ENCODE measurements at places on chromosomes 6 and 20.

DNA sequence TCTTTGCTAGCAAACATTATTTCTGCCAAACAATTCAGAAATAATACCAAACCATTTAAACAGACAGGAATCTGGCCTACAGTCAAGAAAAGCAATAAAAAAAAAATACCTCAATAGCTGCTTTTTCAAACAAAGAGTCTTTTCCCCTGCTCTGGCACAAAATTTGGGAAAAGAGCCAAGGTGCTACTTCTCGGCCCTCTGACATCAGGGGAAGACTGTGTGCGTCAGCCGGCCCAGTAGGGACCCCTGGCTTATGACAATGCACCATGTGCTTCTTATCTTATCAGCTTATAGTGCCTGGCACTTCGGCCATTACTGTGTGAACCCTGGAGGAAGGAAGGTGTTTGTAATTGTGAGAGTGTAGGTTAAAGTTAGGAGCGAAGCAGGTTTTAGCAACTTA, 89.4 kb downstream of the PDE10A start:
- no peak for DNase-seq

GRCh38 chr6:166850677-166851076, 105.7 kb downstream of the RNASET2 start:
- no peak for DNase-seq

DNA sequence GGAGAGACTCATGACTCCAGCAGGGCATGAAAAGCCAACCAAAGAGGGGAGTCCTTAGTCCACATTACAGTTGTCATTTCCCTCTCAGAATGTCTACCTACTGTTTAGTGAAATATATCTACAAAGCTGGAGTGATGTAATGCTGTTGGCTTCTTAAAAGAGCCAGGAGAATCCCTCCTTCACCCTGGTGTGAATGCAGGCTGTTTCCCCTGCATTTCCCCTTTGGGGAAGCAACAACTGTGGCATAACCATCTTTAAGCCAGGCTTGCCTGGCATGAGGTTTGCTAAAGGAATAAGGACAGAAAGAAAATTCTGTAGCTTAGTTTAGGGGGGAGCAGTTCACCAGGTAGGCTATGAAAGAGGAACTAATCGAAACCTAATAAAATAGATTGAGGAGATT, 129.5 kb downstream of the CRYBG1 start:
- DNase-seq, result no peak

DNA sequence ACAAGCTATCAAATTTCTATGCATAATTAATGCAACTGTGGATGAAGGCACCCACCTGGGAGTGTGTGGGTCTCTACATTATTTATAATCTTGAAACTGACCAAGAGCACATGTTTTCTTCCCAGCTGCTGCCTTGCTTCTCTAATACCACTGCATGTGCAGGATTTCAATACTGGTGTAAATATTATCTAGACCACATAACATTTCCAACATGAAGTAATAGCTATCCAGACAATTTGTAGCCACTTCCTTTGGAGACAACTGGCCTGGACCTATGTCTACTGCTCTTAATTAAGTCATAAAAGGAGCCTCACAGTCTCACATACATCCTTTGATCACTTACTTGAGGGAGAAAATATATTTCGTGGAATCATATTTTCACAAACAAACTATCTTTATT, 180.7 kb downstream of the HIVEP2 start:
- no peak for DNase-seq

DNA sequence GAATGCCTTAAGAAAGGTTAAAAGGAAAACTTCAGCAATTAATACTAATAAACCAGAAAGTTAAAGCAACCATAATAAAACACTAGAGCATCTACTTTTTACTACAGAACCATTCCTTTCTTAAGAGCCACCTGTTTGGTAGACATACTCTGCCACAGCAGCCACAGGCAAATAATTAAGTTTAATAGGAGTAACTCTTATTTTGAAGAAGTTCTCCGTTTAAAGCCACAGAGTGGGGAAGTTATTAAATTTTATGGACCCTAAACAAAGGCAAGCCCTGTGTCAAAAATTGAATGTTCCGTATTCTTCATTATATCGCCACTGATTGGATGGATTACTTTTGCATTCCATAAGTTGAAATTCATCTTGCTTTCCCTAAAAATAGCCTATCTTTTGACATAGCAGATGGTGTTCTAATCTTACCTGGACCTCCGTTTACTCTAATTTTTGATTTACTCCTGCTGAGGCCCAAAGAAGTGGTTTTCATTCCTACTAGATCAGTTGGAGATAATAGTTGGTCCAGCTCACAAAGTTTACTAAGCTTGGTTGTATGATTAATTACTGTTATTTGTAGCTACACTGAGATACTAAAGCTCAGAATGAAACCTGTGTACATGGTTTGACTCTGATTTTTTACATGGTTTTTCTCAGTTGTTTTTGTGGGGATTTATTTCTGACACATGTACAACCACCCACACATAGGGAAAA, 140.4 kb upstream of the SUPT3H start:
- DNase-seq, result no peak

DNA sequence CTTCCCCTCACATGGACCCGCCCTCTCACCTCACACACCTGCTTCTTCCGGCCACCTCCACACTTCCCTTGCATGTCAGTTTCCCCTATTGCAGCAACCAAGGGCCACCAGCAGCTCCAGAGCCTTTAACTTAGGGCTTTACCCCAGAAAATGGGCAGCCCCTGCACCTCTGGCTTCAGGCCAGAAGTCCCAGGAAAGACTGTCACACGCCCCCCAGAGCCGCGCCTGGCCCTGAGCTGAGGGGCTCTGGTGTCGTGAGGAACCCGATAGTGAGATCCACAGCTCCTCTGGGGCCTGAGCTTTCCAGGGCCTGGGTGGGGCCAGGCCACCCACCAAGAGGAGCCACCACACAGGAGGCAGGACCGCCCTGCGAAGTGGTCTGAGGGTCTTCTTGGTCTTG, 182.4 kb downstream of the DLL1 start:
- no peak for DNase-seq

DNA sequence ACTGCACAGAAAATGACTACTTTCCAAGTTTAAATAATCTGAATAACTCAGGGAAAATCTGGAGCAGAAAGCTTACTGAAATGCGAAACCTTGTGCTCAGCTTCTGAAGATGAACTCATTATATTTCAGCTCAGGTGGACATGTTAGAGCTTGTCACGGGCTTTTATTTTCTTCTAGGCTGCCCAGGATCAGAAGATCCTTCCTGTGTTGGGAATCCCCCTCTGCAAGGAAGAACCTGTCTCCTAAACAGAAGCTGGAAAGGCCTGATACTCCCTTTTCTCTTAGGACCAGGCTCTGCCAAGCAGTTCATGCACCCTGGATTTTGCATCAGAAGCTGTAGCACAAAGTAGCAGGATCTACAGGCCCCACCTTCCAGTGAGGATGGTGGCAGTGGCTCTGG, 5.1 kb upstream of the SLC2A12 start:
- DNase-seq, result no peak

GRCh38 chr6:53858913-53859312, 64.1 kb downstream of the LRRC1 start:
- DNase-seq, result no peak

- DNase-seq, result no peak
These were observed 116.0 kb downstream of the LRRC1 start for GRCh38 chr6:53910834-53911233.

DNA sequence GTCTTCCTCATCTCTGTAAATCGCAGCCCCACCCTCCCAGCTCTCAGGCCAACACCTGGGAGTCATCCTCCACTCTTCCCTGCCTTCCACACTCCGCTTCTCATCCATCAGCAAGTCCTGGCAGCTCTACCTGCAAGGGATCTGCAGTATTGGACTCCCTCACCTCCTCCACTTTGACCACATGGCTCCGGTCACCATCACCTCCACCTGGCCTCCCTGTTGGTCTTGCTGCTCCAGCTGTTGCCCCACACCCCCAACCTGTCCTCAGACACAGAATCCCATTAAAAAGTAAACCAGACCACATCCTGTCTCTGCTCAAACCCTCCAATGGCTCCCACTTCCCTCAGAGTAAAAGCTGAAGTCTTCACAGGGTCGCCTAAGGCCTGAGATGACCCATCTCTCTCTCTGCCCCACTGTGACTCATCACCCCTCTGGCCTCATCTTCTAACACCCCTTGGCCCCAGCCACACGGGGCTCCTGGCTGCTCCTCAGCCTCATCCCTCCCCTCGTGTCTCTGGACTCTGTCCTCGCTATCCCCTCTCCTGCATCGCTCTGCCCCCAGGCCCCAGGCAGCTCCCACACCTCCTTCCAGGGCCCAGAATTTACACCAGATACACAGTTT, 185.1 kb upstream of the SULF2 start:
- no peak for DNase-seq

DNA sequence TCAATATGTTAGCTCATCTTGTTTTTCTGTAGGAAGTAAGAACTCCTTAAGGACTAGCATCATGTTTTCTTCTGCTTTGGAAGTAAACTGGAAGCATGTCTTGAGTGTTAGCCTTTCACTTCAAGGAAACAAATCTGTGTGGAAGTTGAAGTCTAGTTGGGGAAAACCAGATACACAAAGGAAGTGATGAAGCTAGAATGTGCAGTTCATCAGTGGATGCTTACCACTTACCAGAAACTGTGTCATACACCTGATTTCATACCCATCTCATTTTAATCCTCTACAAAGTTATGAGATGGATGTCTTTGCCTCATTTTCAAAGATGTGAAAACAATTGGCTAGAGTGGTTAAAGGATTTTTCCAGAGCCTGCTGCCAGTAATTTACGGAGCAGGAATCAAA, 75.8 kb downstream of the TMEM170B start:
- no peak for DNase-seq

DNA sequence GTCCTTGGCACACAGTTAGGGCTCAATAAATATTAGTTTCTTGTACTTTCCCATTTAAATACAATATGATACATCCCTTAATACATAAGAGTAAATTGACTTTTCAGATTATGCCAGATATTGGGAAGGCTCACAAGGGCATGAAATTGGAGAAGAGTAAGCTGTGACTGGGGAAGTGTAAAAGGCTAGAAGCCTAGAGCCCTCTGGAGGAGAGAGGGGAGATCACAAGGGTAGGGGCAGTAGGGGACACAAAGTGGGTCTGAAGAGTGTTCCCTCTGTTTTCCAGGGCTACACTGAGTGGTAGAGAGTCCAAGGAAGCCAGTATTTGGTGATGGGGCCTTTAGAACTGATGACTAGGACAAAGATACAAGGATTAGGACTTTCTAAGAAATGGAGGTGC, 562.9 kb upstream of the CHD6 start:
- DNase-seq, result no peak

DNA sequence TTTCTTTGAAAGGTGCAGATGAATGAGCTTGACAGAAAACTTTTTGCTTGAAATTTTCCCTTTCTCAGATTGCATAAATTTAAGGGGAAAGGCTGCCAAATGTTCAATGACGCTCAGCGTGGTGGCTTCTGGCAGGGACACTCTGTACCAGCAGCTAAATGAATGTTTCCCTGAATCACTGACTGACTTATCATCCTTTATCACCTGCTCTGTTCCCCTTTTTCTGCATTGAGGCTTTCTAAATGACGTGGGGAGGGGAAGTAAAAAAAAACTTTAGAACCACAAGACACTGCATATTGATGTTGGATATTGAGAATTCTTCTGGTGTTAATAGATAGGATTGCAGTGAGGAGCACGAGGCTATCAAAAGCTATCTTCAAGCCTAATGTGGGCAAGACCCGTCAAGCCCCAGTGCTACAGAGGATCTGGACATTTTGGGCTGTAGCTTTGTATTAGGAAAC, 46.9 kb upstream of the ENPP5 start:
- DNase-seq, result no peak

DNA sequence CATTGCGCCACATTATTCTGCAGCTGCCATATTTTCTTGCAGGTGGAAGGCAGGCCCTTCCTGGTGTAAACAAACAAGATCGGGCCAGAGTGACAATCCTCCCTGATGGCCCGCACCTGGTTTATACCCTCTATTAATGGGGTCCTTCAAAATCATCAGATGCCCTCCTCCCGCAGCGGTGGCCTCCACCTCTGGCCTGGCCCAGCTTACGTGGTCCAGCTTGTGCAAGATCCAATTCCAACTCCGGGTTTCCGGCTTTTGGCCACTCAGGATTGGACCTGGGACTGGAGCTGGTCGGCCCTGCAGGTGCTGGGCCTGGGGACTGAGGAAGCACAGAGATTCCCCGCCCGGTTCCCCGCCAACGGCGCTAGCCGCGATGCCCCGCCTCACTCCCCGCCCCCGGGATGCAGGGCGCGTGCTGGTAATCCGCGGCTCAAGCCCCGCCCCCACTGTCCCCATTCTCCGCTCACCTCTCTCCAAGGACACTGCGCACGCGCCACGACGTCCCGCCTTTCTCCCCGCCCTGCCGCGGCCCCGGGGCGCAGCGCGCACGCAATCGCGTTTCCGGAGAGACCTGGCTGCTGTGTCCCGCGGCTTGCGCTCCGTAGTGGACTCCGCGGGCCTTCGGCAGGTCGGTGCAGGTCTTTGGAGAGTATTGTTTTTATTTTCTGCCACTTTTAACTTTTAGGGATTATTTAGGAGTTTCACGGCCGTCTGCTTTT, at the start of gene TMEM14B:
TSS of gene TMEM14B (plus strand) at position 555 of the 722 bp plus-strand sequence. CDS start 1,441 bp downstream, outside the sequence.
- DNase-seq, result peak; percentile 99

GRCh38 chr20:14830466-14830865, 493.1 kb upstream of the FLRT3 start:
- DNase-seq, result no peak

- DNase-seq, result no peak
These were observed 14.8 kb downstream of the ITPA start for GRCh38 chr20:3223994-3224680.

GRCh38 chr6:30700340-30700739, 9.6 kb upstream of the NRM start:
- no peak for DNase-seq

GRCh38 chr6:129733290-129733689, 23.3 kb upstream of the ARHGAP18 start:
- no peak for DNase-seq

DNA sequence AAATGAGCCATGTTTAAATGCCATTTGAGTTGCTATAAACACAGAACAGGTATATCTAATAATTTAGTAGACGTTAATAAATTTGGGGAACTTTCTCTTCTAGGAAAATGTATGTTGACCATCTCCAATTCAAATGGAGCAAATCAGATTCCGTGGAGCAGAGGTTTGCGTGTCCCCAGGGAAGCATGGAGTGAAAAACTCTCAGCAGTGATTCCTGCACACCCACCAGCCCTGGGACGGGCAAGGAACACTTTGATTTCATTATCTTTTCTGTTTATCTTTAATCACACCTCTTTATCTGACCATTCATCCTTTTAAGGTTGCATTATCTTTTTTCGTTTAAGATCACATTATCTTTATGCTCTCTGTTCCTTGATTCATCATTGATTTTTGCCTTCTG, 95.0 kb downstream of the RNASET2 start:
- DNase-seq, result no peak

- DNase-seq, result no peak
These were observed 43.2 kb downstream of the YTHDF1 start for GRCh38 chr20:63172726-63173125.

GRCh38 chr6:45661661-45662060, 283.9 kb upstream of the SUPT3H start:
- DNase-seq, result no peak

GRCh38 chr6:123888771-123889513, 85.3 kb downstream of the NKAIN2 start:
- DNase-seq, result no peak

DNA sequence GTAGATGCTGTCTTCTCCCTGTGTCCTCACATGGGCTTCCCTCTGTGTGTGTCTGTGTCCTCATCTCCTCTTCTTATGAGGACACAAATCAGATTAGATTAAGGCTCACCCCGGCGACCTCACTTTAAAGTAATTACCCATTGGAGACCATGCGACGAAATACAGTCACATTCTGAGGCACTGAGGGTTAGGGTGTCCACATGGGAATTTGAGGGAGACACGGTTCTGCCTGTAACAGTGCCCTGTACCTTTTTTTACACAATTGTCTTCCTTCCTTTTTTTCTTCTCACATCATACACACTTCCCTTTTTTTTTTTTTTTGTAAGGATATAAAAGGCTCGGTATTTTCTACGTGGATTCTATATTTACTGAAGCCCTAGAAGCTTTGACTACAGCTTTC, 48.9 kb downstream of the DEK start:
- DNase-seq, result no peak
